NCI-H460 (cell line): ENCODE measurements at places on chromosomes 11 and 22. TPM values are rescaled to one million over a fixed set of nuclear protein-coding genes. Genes with fewer than 3 reads are reported as not detected.

The HEPN1 gene
- not detected in 2 replicates for total RNA-seq

DNA sequence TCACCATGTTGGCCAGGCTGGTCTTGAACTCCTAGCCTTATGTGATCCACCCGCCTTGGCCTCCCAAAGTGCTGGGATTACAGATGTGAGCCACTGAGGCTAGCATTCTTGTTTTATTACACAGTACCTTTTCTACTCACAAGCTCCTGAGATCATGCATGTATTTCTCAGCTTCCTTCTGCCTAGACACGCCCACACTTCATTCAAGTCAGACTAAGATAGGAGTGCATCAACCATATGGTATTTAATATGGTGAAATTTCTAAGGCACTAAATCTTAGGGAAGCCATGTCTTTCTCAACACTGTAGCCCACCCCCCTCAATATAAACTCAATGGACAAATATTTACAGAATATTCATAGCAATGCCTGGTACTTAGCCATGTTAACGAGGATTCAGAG, 62.1 kb downstream of the SLC25A17 start:
- no peak for DNase-seq

- DNase-seq = no peak
Measured at GRCh38 chr11:110564676-110565356, 135.1 kb downstream of the FDX1 start.

DNA sequence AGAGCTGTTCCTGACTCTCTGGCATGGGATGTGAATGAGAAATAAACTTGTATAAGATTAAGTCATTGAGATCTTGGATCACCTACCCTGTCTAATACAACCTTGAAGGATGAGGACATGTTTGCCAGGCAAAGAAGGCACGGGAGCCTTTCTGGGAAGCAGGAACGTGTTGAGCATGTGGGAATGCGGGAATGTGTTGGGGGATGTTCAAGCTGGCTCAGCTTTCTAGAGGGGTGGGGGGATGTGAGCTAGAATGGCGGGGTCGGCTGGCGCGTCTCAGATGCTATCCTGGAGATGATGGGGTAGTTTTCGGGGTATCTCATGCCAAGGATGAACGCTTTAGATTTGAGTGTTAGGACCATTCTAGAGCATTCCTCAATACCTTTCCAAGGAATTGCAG, 227.1 kb downstream of the DSCAML1 start:
- DNase-seq = no peak
